Fibroblast of lung (primary cell): ENCODE measurements at places on chromosomes 5 and 9.

- no peak for DNase-seq
Measured at GRCh38 chr5:116289276-116289675, 204.5 kb downstream of the COMMD10 start.

DNA sequence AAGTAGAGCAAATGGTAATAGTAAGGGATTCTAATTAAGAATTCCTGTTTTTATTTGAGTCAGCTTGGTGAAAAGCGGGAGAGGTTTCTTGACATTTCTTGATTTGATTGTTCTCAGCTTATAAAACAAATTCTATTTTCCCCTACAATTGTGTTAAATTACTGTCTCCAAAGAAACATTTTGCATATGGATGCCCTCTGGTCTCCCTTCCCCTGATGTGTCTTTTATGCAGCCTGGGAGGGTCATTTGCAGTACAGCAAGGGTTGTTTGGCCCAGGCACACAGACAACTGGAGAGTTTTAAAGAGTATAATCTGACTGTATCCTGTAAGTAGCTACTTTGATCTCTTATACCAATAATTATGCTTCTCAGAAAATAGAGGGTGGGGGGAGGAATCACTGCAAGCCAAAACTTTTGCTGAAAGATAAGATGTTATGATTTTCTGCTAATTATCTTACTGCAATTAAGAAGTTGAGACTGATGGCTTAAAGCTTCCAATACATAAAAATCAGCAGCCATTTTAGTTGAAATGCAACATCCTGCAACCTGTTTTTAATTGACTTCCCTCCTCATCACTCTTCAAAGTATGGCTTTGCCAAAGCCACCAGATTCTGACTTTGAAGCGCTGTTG is 204.1 kb upstream of the SEMA6A start:
- no peak for DNase-seq

DNA sequence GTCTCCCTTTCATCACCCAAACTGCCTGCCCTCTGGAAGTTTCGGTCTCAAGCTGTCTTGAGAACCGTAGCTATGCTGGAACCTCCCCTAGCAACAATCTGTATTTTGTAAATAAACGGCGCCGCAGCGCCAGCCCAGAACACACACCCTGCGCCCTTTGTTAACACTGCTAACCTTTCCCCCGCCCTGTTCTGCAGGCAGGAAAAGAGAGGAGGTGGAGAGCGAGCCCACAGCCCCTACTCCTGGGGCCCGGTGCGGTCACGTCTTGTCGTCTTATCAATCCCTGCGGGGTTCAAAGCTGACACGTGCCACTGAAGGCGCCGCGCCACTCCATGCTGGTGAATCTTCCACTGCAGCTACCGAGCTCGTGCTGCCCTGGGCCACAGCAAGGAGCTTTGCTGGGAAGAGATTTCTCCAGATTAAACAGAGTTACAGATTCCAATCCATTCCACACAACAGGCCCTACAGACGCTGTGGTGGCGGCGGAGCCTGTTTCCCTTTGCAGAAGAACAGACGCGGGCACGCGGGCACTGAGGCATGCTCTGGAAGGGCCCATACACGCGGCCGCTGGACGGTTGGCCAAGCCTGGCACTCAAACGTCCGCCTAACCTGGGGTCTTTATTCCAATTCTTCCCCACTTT is 25.3 kb downstream of the ZDHHC11B start:
- peak; percentile 25 for DNase-seq

GRCh38 chr9:110537841-110538646 is 41.5 kb downstream of the SVEP1 start:
- peak; percentile 73 for DNase-seq
